ENCODE measurements at places on chromosomes 12 and 14.

DNA sequence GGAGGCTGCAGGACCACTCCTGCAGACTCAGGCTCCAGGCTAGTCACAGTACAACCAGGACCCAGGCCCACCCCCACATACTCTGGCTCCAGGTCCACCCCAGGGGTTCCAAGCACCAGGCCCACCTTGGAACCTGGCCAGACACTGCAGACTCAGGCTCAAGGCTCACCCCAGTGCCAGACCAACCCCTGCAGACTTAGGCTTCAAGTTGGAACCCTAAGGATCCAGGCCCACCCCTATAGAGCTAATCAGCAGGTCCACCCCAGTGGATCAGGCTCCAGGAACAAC is 8.8 kb downstream of the WASHC3 start:
- DNase-seq: no peak

DNA sequence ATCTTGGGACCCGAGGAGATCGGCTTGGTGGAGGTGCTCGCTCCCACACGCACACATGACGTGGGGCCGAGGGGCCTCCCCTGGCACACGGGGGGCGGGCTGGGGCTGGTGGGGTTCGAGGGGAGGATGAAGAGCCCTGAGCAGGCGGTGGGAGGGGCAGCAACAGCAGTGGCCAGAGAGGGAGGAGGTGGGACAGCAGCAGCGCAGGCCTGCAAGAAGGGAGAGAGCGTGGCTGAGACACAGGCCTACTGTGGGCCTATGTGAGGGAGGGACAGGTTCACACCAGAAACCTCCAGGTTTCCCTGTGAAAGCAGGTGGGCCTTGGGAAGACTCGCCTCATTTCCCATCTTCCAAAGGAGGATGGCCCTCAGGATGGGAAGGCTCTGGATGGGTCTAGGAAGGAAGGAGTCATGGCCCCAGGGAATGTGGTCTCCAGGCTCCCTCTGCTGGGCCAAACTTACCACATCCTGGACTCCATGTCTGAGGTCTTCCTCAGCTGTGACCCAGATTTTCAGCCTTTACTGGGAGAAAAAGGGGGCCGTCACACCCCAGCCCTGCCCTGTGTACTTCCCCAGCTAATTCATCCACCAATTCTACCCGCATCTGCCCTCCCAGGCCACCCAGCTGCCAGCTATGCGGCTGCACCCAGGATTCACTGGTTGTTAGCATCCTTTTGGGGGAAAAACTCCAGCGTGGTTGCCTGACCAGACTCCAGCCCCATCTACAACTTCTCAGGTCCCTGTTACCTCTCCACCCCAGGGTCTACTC is 2.8 kb downstream of the PIANP start:
- DNase-seq: peak; percentile 8

DNA sequence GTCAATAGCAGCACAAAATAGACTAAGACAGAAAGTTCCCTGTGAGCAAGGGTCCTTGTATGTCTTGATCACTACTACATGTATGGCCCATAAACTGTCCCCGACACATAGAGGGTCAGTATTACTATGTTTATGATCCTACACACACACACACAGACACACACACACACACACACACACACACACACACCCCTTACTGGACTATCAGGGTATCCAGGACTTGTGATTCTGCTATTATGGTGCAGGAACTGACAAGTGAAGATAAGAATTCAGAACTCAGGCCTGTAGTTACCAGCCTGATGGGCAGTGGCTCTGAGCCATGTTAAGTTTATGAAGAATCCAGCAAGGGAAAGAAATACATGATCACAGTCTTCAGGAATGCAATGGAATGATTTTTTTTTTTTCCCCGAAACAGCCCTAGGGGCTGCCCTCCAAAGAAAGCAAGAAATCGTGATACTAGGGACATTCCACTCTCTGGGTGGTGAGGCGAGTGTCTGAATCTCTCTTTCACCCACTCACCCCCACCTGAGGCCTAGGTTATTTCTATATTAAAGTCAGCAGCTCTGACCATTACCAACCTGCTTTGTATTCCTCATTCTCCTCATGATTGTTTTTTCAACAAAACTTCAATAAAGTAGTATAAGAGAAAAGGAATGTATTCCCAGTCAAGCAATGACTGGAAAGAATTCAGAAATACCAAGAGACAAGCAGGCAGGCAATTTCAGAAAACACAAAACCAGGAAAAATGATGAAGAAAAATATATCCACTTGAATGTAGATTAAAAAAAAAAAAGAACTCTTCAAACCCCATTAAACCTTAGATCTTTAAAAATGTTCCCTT is 105.8 kb downstream of the AVPR1A start:
- DNase-seq: no peak

DNA sequence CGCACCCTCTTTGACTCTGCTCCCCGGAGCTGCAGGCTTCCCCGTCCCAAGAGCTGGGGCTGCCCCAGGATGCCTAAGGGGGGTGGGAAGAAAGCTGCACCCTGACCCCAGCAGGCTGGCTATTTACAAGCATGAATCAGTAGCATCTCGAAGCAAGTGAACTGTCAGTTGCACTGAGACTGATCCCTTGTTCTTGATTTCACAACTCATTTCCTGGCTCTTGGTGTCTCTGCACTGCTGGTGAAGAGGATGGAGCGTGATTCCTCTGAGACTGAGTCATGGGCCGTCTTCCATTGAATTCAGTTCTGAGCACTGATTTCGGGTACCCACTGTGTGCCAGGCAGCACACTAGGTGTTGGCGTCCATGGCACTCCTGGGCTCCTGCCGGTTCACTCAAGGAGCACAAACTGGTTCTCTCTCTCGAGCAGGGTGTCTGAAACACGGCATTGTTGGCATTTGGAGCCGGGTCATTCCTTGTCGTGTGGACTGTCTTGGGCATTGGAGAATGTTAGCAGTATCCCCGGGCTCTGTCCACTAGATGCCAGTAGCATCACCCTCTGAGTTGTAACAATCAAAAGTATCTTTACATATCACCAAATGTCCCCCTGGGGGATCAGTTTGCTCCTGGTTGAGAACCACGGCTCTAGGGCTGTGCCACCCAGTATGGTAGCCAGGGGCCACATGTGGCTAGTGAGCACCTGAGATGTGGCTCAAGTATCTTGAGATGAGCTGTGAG is 86.9 kb downstream of the RIN3 start:
- DNase-seq: no peak

DNA sequence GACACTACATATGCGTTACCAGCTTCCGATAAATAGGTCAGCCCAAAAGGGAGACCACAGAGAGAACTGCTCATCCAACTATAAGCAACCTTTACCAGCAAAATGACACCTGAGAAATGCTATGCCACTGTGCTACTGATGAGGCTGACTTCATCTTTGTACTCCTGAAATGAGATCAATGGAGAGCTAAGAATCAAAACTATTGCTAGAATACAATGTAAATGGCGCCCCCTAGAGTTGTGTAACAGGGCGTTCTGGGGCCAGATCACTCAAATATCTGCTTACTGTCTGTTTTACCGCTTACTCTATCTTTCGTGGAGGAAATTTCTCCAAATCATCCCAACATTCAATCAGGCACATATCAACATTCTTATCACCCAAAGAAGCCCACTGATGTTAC is 4.6 kb downstream of the ZNF384 start:
- DNase-seq: peak; percentile 23

DNA sequence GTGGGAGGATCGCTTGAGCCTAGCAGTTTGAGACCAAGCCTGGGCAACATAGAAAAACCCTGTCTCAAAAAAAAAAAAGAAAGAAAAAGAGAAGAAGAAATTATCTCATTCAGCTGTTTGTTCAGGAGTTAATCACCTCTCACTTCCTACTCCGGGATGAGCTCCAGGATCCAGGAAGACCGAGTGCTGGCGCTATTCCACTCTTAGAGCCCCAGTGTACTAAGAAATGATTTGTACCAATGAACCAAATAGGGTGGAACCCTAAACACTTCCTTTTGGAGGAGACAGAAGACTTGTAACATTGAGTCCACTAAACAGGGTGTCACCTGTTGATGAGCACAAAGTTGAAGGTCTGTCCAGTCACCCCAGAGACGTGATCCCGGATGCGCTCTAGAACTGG is 3.6 kb downstream of the ALKBH2 start:
- no peak for DNase-seq

DNA sequence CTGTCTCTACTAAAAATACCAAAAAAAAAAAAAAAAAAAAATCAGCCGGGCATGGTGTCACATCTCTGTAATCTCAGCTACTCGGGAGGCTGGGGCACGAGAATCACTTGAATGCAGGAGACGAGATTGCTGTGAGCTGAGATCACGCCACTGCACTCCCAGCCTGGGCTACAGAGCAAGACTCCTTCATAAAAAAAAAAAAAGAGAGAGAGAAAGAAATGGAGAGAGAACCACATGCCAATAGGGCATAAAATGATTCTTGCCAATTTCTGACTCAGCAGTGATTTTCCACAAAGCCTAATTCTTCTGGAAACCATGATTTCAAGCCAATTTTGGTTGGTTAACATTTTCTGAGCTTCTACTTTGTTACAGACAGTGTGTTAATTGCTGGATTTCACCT is 250.4 kb upstream of the SEL1L start:
- no peak for DNase-seq

GRCh38 chr12:98121963-98122362 is 393.4 kb upstream of the TMPO start:
- no peak for DNase-seq

DNA sequence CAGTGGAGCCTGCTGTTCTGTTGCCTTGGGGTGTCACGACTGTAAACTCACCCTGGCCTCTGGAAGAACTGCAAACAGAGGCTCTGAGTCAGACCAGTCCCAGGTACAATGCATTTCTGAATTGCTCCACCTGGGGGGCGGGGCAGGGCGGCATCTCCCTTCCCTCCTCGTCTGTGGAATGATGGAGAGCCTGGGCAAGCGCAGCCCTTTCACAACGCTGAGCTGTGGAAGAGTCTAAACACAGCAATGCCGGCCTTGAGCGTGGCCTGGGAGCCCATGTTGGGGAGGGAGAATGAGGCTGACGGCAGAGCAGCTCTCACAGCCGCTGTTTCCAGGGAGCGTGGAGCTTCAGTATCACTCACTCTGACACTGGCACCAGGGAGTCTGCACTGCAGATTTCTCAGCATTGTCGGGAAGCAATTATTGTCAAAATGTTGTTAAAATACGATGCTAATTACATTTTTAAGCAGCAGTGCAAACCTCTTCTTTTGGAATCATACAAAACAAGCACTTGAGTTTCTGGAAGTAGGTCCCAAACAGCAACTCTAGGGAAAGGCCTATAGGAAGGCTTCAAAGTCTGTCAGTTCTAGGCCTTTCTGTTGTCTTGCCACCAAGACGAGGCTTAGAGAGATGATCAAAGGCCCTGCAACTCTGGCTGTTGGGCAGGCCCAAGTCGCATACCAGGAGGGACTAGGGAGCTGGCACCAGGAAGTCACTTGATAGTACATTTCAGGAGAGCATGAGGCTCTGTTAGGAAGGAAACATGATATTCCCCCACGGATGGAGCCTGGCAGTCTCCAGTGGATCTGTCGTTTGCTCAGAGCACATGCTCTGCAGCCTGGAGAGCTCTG is 244.0 kb upstream of the FKBP4 start:
- DNase-seq: peak; percentile 16

DNA sequence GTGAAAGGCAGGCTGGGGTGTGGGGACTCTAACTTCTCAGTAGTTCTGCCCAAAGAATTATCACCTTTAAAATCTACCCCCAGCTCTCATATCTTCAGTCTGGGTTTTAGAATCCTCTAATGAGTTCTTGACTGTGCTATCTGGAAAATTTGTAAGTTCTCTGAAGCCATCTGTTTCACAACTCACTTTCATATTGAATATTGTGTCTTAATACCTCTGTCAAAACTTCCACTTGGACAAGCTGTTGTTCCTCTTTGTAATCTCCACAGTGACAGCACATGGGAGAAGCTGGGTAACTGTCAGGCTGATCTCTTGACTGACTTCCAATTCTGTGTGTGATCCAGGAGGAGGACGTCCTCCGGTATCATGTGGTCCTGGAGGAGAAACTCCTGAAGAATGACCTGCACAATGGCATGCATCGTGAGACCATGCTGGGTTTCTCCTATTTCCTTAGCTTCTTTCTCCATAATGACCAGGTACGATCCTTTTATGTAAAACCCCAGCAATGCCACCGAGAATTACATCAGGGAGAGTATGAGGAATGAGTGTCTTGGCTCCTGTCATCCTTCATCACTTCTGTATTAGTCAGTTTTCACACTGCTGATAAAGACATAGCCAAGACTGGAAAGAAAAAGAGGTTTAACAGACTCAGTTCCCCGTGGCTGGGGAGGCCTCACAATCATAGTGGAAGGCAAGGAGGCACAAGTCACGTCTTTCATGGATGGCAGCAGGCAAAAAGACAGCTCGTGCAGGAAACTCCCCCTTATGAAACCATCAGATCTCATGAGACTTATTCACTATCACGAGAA is 111.9 kb downstream of the STAB2 start:
- DNase-seq: no peak

GRCh38 chr14:35001621-35002020 is 18.8 kb downstream of the SRP54 start:
- DNase-seq: no peak

DNA sequence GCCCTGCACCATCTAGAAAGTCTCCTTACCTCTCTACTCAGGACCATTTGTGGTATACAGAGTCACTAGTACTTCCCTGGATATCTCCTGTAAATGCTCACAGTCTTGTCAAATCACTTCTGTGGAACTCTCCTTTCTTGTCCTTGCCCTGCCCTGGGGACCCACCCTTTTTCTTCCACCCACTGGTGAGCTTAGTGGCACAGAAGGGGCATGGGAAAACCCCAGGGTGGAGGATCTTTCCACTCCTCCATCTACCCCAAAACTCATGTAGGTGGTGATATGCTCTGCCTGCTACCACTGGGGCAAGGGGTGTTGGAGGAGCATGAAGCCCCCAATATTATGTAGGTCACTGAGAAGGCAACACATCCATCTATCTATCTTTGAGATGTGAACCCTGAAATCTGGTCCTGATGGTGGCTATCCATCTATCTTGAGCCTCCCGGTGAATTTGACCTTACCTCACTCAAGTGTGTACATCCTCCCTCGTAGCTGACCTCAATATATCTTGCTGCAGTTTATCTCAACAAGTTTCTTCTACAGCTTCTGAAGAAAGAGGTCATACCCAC is 943 bp downstream of the TESPA1 start:
- DNase-seq: no peak

DNA sequence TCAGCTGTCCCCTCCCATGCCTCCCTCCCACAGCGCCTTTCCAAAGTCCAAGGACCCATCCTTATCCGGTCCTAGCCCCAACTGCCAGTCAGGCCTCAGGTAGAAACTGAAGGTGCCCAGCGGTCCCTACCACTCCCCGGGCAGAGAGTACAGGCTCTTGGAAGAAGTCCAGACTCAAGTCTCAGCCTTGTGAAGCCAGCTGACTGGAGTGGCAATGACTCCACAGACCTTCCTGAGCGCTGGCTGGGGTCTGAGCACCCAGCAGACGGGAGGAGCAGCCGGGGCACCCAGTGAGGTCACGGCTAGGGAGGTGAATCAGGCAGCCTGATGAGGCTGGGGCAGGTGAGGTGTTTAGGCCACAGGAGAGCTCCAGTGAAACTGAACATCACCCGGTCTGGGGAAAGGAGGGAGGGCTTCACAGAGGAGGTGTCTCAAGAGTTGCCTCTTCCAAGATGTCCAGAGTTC is 60.0 kb downstream of the ITPK1 start:
- no peak for DNase-seq

DNA sequence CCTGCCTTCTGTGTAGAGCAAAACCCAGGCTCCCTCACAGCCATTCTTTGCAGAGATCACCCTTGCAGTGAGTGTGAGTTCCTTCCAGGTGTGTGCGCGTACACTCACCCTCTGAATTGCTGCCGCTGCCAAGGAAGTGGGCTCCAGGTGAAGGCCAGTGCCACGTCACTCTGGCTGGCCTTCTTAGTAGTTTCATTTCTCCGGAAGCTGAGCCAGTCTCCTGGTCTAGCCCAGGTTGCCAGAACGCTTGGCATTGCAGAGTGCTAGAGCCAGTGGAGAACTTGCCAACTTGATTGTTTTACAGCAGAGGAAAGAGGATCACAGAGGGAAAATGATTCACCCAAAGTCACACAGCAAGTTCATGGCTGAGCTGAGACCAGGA is 11.0 kb downstream of the CBLN3 start:
- DNase-seq: no peak
